Neural crest cell (in vitro differentiated cells): ENCODE measurements at places on chromosomes 1 and 21. TPM values are rescaled to one million over a fixed set of nuclear protein-coding genes. Genes with fewer than 3 reads are reported as not detected.

DNA sequence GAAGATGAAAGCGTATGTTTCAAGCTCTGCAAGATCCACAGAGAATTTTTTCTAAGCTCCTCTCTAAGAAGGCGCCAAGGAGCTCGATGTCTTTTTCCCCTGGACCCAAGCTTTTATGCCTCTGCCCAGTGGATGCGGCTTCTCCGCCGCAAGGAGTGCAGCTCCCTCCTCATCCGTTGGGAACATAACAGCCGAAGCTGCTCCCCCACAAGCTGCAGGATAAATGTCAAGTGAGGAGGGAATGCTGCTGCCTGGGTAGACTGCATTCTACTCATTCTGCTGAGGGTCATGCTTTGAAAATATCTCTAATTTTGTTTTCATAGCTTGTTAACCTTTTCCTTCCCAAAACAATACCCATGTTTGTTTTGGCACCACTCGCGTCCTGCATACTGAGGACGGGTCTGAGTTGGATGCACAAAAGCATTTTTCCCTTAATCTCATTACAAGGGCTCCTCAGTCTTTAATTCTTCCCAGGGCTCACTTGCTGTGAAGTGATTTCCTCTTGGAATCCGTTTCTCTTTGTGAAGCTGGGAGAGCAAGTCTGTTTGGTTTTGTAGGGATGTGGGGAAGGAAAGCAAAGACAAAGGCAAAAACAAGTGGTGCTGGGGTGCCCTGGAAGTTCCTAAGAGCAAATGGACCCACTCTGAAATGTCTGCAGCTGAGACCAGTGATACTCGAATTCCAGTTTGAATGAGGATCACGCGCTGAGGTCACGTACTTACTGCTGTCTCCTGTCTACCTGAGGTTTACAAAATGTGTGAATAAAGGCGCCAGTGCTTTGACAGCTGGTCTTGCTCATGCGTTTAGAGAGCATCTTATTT, 134.0 kb upstream of the IRF2BP2 start:
- DNase-seq = no peak

The OR2L3 gene
- not detected in 2 replicates for total RNA-seq

The SLFNL1 gene
- 0.37 and 0.64 TPM in 2 replicates for total RNA-seq

GRCh38 chr1:11188858-11189451, at the start of gene ANGPTL7:
ANGPTL7 (plus strand) TSS chr1:11189355; CDS start chr1:11189580, 225 bp downstream.
- DNase-seq = no peak

The PRR9 gene
- total RNA-seq = not detected in 2 replicates

The ITLN2 gene
- 0.35 TPM in 1 of 2 replicates, not detected in the other for total RNA-seq
